Fibroblast of skin of back (primary cell): ENCODE measurements at places on chromosomes 2 and 18.

DNA sequence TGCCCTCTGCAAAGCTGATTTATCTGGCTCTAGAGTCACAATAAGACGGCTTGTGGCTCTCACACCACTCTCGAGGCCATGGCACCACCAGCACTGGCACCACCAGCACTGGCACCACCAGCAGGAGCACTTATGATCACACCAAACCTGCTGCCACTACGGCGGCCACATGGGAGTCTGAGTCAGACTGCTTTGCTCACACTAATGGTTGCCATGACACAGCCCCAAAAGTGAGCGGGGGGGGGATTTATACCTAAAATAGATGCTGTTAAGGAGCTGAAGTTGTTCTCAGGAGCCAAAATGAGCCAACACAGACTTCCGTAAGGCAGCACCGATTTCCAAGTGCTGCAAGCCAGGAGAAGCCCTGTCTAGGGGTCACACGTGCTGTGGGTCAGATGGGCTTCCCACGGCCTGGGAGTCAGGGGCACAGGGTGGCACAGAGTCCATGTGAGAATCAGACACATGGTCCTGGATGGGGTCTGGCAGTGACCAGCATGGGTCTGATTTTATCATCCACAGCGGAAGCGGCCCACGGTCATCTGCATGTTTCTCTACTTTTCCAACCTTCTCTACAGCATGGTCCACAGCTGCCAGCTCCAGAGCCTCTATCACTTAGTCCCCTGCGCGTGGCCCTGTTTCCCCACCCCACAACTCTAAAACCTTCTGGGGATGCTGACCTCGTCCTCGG lies 16.7 kb downstream of the DNMT3A start:
- DNase-seq, result peak; percentile 44

DNA sequence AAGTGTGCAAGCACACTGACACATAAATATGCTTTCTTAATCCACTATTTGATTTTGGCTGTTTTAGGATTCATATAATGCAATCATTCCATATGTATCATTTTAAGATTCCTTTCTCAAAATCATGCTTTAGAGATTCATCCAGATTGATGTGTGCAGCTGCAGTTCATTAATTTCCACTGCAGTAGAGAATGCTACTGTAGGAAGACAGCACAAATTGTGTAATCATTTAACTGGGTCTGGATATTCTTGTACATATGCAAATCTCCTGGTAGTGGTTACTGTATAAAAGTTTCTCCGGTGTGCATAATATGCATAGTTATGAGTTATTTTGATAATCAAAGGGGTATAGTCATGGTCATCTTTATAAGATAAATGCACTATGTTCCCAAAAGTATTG lies 502.5 kb upstream of the ACVR2A start:
- DNase-seq, result no peak

- peak; percentile 9 for DNase-seq
Observed at GRCh38 chr2:185279999-185280398, 458.6 kb upstream of the FSIP2 start.

DNA sequence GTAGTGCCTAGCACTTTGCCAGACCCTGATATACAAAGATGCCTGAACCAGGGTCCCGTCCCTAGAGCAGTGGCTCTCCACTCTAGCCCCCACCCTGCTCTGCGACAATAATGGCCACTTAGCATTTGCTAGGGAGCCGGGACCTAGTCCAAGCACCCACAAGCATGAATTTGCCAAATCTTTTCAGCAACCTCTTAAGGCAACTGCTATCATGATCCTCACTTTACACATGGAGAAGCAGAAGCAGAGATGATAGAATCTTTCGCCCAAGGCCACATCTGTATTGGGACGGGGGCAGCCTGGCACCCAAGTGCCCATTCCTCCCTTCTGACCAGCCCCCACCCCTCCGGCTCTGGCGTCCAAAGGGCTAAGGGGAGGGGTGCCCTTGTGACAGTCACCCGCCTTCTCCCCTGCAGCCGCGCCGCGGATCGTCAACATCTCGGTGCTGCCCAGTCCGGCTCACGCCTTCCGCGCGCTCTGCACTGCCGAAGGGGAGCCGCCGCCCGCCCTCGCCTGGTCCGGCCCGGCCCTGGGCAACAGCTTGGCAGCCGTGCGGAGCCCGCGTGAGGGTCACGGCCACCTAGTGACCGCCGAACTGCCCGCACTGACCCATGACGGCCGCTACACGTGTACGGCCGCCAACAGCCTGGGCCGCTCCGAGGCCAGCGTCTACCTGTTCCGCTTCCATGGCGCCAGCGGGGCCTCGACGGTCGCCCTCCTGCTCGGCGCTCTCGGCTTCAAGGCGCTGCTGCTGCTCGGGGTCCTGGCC lies 13.0 kb downstream of the SIGLEC15 start:
- DNase-seq, result no peak

- DNase-seq, result no peak
Observed at GRCh38 chr18:3607309-3608098, 157.5 kb downstream of the TGIF1 start.

GRCh38 chr18:8799596-8800441 lies 94.5 kb downstream of the MTCL1 start:
- peak; percentile 70 for DNase-seq

- DNase-seq, result no peak
Observed at GRCh38 chr18:3400567-3401296, 49.2 kb upstream of the TGIF1 start.

DNA sequence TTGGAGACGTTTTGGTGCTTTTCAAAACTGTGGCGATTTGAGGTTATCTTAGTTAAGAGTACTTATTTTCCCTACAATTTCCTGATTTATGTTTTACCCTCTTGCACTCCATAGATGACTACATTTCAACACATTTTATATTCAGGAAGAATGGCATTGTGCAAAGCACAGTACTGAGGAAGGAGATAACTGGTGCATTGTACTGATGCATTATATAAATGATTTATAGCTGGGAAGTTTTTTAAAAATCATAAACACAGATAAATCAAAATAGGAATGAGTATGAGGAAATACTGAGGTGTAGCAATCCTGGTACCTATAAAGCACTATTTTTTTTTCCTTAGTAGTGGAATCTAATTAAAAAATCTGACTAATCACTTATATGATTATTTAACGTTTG lies 5.6 kb downstream of the REL start:
- DNase-seq, result no peak

DNA sequence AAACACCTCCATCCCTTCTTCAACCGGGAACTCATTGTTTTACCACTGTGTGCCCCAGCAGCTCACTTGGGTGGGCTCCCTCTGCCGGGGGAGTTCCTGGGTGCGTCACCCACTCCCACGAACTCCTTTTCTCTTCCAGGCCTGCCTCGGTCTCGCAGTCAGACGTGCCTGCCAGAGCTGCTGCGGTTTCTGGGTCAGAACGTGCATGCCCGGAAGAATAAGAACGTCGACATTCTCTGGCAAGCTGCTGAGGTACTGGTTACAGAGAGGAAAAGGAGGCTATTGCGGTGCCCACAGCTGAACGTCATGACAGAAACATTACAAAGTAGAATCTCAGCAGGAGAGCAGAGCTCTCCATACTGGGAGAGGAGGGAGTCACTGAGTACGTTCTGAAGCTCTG lies 35.6 kb downstream of the COA5 start:
- DNase-seq, result no peak
